Activated CD4-positive, alpha-beta memory T cell treated with anti-CD3 and anti-CD28 coated beads for 36 hours (primary cell): ENCODE measurements at places on chromosomes 1 and 21. TPM values are rescaled to one million over a fixed set of nuclear protein-coding genes. Genes with fewer than 3 reads are reported as not detected.

Gene GPATCH4
- 43.2 TPM for total RNA-seq

Gene KLHDC8A
- not detected for total RNA-seq

Gene SLC44A5
- total RNA-seq = 0.34 TPM

DNA sequence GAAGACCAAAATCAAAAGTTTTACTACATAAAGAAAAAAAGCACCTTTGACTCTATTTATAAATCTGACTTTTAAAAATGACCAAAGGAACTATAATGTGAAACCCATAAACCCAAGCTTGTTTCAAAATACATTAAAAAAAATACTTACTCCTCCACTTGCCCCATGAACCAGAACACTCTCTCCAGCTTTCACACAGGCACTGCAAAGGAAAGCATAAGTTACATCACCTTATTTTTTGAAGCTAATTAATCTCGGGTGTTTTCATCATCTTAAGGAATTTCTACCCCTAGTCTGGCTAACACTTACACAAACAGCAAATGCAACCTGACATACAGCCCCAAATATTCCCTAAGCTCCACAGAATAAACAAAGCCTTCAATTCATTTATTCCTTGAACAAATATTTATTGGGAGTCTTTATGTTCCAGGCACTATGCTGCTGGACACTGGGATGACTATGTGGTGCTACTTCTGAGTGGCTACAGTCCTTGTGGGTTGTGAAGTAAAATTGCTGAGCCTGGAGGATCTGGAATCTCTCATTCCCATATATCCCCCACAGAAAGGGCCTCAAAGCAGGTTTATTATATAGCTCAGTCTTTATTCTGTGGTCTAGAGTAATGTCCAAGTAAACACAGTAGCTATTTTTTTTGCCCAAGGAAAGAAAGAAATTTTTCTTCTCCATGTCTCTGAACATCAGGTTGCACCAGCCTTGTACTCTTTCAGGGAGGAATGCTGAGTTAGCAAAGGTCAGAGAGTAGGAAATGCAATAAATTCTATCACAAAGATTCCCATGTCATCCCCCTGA is 18.2 kb downstream of the CRYZ start:
- H3K4me1 ChIP-seq = no peaks in the 10 kb centered on the region
- peaks cover 19% of the 10 kb centered on the region for H3K36me3 ChIP-seq
- H3K27ac ChIP-seq = no peak overlapping the region
- no peak overlapping the region for H3K4me3 ChIP-seq
- no peaks in the 10 kb centered on the region for H3K27me3 ChIP-seq

DNA sequence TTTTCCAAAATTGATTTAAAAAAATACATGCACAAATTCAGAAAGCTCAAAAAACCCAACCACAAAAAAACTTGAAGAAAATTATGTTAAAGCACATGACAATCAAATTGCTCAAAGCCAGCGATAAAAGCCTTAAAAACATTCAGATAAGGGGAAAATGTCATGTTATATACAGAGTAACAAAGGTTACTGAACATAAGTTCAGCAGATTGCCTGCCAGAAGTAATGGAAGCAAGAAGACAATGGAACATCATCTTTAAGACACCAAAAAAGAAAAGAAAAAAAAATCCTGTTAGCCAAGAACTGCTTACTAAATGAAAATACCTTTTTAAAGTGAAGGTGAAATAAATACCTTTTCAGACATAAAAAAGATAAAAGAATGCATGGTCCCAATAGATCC is 147.2 kb upstream of the SGIP1 start:
- no peak overlapping the region for H3K27ac ChIP-seq
- no peak for DNase-seq
- H3K36me3 ChIP-seq = peaks cover 10% of the 10 kb centered on the region
- no peak overlapping the region for H3K4me3 ChIP-seq
- H3K27me3 ChIP-seq = no peaks in the 10 kb centered on the region

GRCh38 chr1:70195342-70195741 is 10.0 kb downstream of the LRRC40 start:
- H3K36me3 ChIP-seq = peaks cover 6% of the 10 kb centered on the region
- H3K4me3 ChIP-seq = no peak overlapping the region
- H3K27ac ChIP-seq = no peak overlapping the region
- H3K27me3 ChIP-seq = no peaks in the 10 kb centered on the region

- H3K27me3 ChIP-seq = no peaks in the 10 kb centered on the region
- peaks cover 29% of the 10 kb centered on the region for H3K36me3 ChIP-seq
- peaks cover 54% of the 10 kb centered on the region for H3K4me1 ChIP-seq
- H3K4me3 ChIP-seq = peak overlapping the region; percentile 84
Measured at GRCh38 chr1:155006601-155007101, 4.0 kb downstream of the ZBTB7B start.
